ENCODE measurements at places on chromosomes 12 and 14.

- no peak for DNase-seq
Measured at GRCh38 chr14:68589447-68590200, 203.2 kb downstream of the ZFP36L1 start.

- no peak for DNase-seq
Measured at GRCh38 chr12:67352682-67353081, 83.5 kb downstream of the CAND1 start.

- no peak for DNase-seq
Measured at GRCh38 chr14:98906123-98906995, 365.6 kb downstream of the BCL11B start.

- no peak for DNase-seq
Measured at GRCh38 chr12:39946361-39947280, 159.3 kb downstream of the SLC2A13 start.

- no peak for DNase-seq
Measured at GRCh38 chr12:120751389-120751788, 25.8 kb downstream of the ACADS start.
